ENCODE measurements at places on chromosomes 1 and 21.

DNA sequence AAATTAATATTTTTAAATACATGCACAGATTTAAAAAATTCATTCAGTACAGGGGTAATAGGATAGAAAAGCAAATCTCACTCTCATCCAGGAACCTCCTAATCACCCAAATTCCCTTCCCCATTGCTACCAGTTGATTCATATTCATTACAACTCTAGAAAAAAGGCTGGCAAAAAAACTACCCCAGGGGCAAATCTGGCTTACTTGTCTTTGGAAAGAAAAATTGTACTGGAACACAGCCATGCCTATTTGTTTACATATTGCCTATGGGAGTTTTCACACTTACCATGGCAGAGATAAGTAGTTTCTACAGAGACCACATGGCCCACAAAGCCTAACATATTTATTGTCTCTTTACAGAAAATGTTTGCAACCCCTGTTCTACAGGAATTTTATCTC is 8.9 kb upstream of the RBM34 start:
- DNase-seq = no peak

GRCh38 chr1:39262802-39263201 is 58.3 kb downstream of the MACF1 start:
- no peak for DNase-seq

GRCh38 chr1:160578525-160579191 is 638 bp downstream of the CD84 start:
- DNase-seq = no peak

- DNase-seq = no peak
Observed at GRCh38 chr1:185539277-185539943, 194.8 kb upstream of the HMCN1 start.

- peak; percentile 11 for DNase-seq
Observed at GRCh38 chr1:10866321-10867093, 70.1 kb upstream of the CASZ1 start.

- DNase-seq = no peak
Observed at GRCh38 chr1:206705191-206705590, 20.5 kb downstream of the MAPKAPK2 start.

DNA sequence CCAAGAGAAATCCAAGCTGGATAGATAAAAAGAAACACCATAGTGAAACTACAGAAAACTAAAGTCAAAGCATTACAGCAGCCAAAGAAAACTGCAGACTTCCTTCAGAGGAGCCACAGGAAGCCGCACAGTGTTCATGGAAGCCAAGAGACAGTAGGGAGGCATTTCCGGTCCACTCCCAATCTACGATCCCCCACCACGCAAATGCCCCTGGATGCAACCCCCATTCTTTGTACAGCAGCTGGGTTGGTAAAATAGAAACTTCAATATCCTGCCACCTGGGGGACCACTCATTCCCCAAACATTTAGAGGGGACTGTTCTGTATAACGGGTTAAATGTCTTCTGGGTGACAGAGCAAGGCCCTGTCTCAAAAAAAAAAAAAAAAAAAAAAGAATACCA is 43.9 kb upstream of the TSPEAR start:
- DNase-seq = no peak

GRCh38 chr21:44426663-44427191 is 28.6 kb upstream of the LRRC3 start:
- DNase-seq = peak; percentile 1

DNA sequence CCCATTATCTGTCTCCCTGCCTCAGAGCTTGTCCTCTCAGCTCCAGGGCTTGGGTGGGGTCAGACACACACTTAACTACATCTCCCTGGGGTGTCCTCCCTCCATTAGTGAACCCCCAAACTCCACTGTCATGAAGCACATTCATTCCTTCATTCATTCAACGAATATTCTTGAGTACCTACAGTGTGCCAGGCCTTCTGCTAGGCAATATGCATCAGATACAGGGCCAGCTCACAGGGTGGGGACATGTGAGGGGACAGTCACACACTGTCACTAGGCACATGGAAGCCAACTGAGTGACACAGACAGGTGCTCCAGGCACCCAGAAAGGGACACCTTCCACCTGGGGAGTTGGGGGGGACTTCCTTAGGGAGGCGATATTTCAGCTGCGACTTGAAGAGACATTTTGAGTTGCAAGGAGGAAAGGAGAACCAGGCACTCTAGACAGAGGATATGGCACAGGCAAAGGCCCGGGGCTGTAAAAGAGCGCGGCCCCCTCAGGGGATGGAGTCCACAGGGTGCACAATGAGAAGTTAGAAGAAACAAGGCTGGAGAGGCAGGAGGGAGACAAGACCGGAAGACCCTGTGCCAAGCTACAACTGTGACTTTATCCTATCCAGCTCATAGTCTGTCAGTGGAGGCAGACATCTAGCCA is 8.7 kb upstream of the S100A8 start:
- DNase-seq = no peak

GRCh38 chr1:200787896-200788387 is 49.2 kb downstream of the CAMSAP2 start:
- DNase-seq = no peak

- DNase-seq = no peak
Observed at GRCh38 chr1:193799948-193800690, 613.7 kb upstream of the B3GALT2 start.

- no peak for DNase-seq
Observed at GRCh38 chr1:20573987-20574386, 14.9 kb upstream of the CDA start.

- no peak for DNase-seq
Observed at GRCh38 chr21:32424674-32425073, 12.2 kb downstream of the EVA1C start.

- no peak for DNase-seq
Observed at GRCh38 chr1:54663725-54664124, 22.1 kb downstream of the MROH7 start.

GRCh38 chr1:30682396-30683275 is 40.7 kb downstream of the MATN1 start:
- no peak for DNase-seq

DNA sequence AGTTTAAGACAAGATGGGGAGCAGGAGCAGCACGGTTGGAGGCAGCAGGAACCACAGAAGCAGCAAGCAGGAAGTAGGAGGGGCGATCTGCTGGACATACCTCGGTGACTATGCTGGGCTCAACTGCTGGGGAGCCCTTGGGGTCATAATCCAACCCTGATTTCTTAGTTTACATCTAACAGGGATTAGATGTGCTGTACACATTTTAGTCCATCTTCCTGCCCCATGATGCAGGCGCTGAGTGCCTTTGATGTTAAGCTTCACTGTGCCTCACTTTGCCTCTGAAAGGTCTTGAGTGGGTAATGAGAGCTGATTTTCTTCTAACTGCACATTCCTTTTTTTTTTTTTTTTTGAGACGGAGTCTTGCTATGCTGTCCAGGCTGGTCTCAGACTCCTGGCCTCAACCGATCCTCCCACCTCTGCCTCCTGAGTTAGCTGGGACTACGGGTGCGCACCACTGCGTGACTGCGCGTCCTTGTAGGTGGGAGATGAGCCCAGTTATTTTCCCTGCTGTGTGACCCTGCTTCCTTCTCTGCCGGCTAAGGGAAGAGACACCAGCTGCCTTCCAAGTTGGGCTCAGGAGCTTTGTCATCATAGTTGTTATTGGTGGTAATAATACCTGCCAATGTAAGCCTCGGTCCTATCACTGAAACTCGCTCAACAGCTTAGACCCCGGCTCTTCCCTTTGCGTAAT is 1.1 kb upstream of the RCAN3 start:
- DNase-seq = peak; percentile 70

DNA sequence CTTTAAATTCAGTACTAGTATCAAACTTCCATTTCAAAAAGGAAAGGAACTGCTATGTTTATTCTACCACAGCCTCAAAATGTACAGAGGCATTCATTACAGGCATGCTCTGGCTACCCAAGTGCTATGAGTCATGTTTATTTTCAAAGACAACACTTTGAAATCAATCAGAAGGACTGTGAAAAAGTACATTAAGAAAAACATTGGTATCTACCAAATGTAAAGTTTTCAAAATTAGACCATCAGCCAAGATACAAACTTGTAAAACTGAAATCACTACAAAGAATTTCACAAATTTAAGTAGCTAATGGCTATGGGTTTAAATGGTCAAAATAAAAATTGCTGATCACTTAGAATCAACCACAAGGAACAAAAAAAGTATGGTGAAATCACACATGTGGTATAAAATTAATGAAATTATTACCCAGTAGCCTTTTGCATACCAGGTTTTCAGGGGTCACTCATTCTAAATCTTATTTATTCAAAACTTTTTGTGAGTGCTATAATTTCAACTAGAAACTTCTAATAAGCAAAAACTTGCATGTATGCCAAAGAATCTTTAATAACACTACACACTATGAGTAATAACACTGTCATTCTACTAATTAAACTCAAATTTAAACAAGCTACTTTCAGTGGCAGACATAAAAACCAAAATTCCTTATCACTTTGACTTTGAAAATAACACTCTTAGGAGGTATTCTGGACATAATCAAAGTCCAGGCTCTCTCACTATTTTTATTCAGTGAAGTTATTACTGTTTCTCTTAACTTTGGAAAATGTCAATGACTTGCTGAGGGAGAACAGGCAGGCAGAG is 49.2 kb downstream of the ENAH start:
- DNase-seq = no peak

DNA sequence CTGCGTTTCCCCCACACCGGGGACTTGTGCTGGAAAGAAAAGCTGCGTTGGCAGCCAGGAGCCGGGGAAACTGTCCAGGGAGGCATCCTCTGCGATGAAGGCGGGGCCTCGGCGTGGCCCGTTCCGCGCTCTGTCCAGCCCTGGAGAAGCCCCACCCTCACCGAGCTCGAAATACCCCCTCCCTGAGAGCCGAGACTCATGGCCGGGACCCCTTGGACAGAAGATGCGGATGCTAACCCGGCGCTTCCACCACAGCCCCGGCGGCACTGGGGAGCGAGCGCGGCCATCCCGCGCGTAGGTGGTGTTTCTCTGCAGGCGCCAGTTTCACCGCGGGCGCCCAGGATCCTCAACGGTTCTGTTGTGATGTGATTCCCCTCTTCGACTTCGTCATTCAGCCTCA is 31.6 kb downstream of the PDE9A start:
- DNase-seq = no peak

DNA sequence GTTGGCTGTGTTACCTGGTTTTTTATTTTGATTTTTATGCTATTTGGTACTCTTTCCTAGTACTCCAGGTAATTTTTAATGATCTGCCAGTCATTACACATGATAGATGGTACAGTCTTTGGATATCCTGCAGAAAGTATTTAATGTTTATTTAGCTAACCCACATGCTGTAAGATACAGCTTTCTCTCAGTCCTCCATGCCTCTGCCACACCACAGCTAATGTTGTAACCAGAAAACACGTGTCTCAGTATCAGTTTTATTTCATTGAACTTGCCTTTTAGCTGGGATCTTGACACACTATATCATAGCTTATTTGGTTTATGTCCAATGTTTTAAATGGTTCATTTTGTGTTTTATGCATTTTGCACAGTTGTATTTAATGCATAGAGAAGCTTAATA is 1648.4 kb downstream of the KCNT2 start:
- no peak for DNase-seq

- no peak for DNase-seq
Observed at GRCh38 chr1:1918901-1919303, at the start of gene TMEM52. TSS of gene TMEM52 (minus strand) at chr1:1919279. CDS start at chr1:1919265, 14 bp downstream.

- DNase-seq = no peak
Observed at GRCh38 chr1:1622010-1622787, 6.9 kb downstream of the MIB2 start.

DNA sequence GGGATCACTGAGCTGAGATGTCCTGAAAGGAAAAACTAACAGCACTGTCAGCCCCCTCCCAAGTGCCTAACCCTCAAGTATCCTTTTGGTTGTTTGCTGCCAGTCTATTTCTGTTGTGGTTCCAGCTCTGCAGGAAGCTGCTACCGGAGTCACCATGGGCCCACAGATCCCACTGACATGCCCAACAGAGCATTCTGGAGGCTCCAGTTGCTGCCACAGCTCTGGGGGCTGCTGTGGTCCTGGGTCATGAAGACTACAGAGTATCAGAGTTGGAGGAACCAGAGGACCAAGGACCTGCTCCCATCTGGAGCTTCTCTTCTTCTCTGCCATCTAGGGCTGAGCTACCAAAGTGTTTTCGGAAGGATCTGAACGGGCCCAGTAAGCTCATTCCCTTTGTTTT is 910 bp downstream of the LCE3A start:
- no peak for DNase-seq

DNA sequence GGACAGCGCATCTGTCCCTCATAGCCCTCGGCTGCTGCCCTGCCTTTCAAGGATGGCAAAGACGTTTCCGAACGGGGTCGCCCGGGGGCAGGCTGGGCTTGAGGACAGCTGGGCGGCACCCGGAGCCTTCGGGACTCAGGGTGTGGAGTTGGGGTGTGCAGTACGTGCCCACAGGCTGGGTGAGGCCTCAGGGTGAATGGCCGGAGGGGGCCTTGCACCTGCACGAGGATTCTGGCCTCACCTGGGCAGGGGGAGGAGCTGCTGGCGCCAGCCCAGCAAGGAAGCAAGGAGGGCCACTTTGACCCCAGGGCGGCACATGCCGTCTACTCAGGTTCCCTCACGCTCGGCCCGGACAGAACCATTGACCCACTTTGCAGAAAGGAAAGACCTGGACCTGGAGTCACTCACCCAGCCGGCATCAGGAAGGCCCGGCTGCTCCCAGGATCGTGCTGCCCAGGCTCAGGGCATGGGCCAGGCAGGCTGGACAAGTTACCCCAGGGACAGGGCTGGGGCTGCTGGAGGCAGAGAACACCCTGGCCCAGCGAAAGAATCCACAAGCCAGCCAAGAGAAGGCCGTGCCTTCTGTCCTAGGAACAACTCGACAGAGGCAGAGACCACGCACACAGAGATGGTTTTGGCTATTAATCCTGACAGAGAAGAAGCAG is 65.1 kb upstream of the TTC34 start:
- DNase-seq = no peak

- DNase-seq = no peak
Observed at GRCh38 chr1:101079341-101079740, 53.8 kb upstream of the DPH5 start.

DNA sequence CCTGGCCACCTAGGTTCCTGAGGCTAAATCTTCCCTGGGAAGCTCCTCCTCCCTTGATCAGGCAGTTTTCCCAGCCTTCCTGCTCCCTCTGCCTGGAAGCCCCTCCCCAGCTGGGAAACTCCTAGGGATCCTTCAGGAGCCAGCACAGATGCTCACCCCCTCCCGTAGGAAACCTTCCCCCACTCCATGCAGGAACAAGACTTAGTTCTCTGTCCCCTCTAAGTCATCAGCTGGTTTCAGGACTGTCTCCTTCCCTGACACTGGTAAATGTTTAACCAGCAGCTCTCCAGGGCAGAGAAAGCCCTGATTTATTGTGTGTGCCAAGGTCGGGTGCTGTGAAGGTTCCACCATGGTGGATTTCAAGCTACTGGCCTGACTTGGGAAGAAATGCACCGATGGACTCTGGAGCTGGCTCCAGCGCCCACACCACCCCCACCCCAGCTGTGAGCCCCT is 25.0 kb downstream of the TTC39A start:
- DNase-seq = no peak
